ENCODE measurements at places on chromosomes 7 and 10.

GRCh38 chr7:20895563-20895962 lies 108.9 kb upstream of the SP8 start:
- no peak for DNase-seq

DNA sequence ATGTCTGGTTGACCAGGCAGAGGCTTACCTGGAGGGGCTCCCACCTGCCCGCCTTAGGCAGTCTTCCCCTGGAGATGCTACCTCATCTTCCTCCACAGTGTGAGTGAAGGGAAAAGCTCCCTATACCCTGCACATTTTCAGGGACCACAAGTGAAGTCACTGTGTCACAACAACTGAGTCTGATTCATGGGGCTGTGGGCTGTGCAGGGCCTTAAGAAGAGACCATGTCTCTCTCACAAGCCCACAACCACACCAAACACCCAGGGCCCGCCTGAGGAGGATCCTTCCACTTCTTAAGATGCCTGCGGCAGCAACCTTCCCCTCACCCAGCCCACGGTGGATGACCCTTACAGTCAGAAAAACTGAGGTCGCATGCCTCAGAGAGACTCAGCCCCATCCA lies 118.3 kb downstream of the KMT2E start:
- DNase-seq = no peak

DNA sequence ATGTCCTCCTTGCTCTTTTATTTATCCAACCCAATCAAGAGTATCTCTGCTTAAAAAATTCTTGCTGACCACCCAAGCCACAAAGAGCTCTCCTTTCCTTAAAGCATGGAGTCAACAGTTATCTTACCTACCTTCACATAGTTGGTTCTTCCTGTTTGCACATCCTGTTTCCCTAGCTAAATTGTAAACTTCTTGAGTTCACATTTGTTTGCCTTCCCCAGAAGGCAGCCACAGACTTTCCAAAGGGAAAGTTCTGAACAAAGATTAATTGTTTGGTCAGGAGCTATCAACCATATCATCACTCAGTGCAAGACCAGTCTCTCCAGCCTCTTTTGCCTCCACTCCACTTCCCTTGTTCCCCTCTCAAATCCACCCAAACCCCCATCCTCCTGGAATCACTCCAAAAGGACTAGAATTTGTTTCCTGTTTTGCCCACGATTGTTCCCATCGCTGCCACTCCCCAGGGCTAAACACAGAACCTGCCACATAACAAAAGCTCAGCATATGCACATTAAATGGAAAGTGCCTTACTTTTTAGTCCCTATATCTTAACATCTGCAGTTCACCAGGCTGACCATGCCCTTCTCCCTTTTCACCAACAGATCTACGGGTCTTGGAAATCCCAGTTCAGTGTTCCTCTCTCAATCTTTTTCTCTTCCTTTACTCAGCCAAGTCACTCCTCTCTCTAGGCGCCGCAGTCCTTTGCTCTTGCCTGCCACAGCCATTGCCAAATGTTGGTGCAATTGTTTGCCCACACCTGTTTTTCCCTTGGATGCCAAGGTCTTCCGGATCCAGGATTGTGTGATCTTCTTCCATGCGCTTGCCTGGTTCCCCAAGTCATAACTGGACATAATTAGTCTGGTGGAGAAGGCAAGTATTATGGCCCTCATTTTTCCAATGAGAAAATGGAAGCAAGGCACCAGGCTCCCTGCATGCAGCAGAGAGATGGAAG lies 265.5 kb downstream of the KCNMA1 start:
- DNase-seq = no peak

DNA sequence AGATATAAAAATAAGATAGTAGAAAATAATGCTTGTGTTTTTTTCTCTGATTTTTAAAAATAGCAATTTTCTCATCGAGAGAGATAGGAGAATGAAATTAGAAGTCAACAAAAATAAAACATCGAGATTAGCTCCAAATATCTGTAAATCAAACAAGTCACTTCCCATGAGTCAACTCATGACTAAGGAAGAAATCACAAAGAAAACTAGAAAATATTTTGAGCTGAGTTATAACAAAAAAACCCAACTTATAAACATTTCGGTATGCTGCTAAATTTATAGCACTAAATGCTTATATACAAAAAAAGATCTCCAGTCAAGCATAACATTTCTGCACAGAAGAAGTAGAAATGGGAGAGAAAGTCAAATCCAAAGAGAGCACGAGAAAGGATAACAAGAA lies 140.1 kb downstream of the ITGA8 start:
- no peak for DNase-seq

- DNase-seq = no peak
Observed at GRCh38 chr7:90412458-90413184, 9.4 kb downstream of the CLDN12 start.

DNA sequence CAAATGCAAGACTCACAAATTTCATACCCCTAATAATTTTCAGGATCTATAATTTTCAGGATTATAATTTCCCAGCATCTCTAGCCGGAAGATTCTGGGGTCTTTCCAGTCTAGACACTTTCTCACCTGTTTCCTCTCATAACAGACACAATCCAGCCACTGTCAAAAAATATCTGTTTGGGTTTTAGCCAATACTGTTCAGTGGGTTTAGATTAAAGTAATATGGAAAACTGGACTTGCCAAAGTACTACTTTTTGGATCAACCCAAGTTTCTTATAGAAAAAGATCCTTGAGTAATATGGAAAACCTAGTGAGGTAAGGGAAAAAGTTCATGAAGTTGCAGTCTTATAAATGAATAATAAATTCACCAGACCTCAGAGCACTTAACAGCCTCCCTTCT lies 62.1 kb upstream of the NEBL start:
- DNase-seq = no peak

DNA sequence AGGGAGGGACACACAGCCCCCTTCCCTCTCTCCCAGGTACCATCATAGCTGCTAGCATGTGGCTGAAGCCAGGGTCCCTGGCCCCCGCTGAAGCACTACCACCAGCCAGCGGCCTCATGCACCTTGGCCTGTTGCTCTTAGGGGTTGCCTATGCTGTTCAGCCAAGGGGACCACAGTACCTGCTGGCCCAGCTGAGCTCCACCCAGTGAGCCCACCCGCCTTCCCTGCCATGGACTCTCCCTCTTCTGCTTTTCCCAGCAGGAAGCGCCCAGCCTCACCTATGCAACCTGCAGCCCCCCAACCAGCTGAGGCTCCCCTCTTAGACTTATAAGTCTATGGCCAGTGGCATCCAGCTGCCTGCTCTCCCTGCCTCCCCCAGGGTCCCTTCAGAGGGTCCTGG lies 8.7 kb upstream of the MTPAP start:
- DNase-seq = no peak

- no peak for DNase-seq
Observed at GRCh38 chr10:70729763-70730357, 55.3 kb downstream of the TBATA start.

GRCh38 chr7:157310676-157311185 lies 26.1 kb upstream of the DNAJB6 start:
- DNase-seq = no peak

- no peak for DNase-seq
Observed at GRCh38 chr10:103896225-103896624, 21.8 kb downstream of the STN1 start.

DNA sequence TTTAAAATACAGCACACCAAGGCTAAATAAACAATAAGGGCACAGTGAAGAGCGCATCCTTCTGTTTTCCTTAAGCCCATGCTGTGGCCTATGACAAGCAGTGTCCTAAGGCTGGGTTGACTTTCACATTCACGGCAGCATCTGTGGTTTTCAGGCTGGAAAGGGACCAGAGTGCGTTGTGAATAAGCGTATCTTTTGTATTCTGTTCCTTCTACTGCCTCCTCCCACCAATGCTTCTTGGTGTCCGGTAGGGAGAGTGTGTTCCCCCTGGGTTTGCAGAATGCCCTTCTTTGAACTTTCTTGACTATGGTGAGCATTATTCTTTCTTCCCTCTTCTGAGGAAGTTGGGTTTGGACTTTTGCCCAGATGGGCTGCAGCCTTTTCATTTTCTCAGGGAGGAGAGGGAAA lies 73.6 kb downstream of the ABCA13 start:
- no peak for DNase-seq

Data from mesothelial cell of epicardium (in vitro differentiated cells).